Myometrial cell (primary cell): ENCODE measurements at places on chromosomes 16 and 17. TPM values are rescaled to one million over a fixed set of nuclear protein-coding genes. Genes with fewer than 3 reads are reported as not detected.

KRTAP4-4 gene
- not detected in 2 replicates for total RNA-seq

MMP2 gene
- 147 and 154 TPM in 2 replicates for total RNA-seq

FADS6 gene
- not detected in 2 replicates for total RNA-seq

PDP2 gene
- 5.3 and 10.1 TPM in 2 replicates for total RNA-seq

TMC5 gene
- not detected in 2 replicates for total RNA-seq

CIAO3 gene
- 31.7 and 32.4 TPM in 2 replicates for total RNA-seq

TEKT5 gene
- not detected in 2 replicates for total RNA-seq

FOXJ1 gene
- total RNA-seq: not detected in 2 replicates

CCDC144A gene
- total RNA-seq: under 0.01 and 0.71 TPM in 2 replicates

ABI3 gene
- total RNA-seq: not detected in 2 replicates

G6PC1 gene
- total RNA-seq: not detected in 2 replicates

CA7 gene
- not detected in 2 replicates for total RNA-seq

ALOX15B gene
- total RNA-seq: 0.18 and 0.29 TPM in 2 replicates

KRT17 gene
- total RNA-seq: 3.5 and 9.2 TPM in 2 replicates

PLD6 gene
- total RNA-seq: 1.2 and 2.3 TPM in 2 replicates

KCNG4 gene
- not detected in 2 replicates for total RNA-seq

TRPV2 gene
- total RNA-seq: 188 and 220 TPM in 2 replicates
